ENCODE measurements at places on chromosomes 4 and X.

DNA sequence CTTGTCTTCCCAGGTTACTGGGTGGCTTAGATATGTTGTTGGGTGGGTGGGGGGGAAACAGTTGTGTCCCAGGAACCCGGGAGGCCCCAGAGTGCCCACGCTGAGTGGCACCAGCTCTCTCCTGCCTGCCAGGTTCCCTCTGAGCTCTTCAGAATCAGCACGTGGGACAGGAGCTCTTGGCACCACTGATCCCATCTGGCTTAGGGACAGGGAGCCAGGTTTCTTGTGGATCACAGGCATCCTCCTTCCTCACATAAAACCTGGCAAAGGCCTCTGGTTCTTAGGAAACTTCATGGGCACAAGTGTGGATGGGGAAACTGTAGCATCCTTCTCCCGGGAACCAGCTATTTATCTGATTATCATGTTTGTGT is 3.4 kb downstream of the GPR78 start:
- DNase-seq = no peak

DNA sequence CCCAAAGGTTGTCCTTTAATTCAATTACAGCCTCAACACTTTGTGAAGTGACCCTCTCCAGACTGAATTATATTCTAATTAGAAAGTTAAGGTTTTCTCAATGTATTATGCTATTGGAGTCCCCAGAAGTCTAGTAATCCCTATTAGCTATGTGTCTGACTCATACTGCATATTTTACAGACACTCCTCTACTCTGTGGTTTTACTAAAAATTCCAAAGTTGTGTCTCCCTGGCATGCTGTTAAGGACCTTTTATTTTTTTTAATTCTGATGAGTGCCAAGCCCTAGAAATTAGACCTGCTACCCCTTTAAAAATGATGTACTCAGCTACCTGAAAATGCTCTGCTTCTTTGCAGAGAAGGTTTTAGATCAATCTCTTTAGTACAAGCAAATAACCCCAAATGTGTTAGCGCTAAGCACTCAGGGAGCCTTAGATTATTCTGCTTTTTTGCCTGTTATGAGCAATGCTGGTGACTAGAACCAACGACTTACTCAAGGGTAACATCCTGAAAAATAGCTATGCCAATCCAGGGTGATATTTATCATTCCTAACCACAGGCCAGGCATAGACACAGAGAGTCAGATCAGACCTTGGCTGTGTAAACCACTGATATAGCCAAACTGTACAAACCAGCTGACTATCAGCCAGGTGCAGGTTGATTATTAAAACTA is 26.1 kb upstream of the CXCL13 start:
- no peak for DNase-seq

GRCh38 chr4:174531486-174531885 is 9.2 kb upstream of the HPGD start:
- DNase-seq = no peak

GRCh38 chrX:45803383-45803921 is 602.8 kb upstream of the DIPK2B start:
- DNase-seq = peak; percentile 80

- no peak for DNase-seq
Measured at GRCh38 chr4:11426731-11427120, 2.0 kb downstream of the HS3ST1 start.

GRCh38 chrX:5236749-5237148 is 991.9 kb downstream of the NLGN4X start:
- DNase-seq = no peak

DNA sequence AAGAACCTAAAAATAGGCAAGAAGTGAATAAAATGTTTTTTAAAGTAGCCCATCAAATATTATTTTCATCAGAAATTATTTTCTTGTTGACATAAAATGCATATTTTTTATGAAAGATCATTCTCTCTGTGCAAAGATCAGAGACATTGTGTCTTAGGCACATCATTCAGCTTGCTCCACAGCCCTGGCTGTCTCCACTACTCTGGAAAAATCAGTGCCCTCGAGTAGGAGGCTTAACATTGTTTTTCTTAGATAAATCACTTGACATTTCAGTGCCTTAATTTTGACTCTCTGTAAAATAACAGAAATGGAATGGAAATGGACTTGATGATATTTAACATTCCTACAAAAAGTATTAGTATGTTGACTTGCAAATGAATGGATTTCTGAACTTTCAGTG is 77.9 kb downstream of the FAT4 start:
- no peak for DNase-seq

GRCh38 chrX:64204701-64205440 is 637 bp downstream of the AMER1 start:
- peak; percentile 0 for DNase-seq

- no peak for DNase-seq
Measured at GRCh38 chr4:168622600-168622999, 125.7 kb downstream of the PALLD start.

- DNase-seq = no peak
Measured at GRCh38 chr4:125739760-125740159, 425.0 kb downstream of the FAT4 start.

DNA sequence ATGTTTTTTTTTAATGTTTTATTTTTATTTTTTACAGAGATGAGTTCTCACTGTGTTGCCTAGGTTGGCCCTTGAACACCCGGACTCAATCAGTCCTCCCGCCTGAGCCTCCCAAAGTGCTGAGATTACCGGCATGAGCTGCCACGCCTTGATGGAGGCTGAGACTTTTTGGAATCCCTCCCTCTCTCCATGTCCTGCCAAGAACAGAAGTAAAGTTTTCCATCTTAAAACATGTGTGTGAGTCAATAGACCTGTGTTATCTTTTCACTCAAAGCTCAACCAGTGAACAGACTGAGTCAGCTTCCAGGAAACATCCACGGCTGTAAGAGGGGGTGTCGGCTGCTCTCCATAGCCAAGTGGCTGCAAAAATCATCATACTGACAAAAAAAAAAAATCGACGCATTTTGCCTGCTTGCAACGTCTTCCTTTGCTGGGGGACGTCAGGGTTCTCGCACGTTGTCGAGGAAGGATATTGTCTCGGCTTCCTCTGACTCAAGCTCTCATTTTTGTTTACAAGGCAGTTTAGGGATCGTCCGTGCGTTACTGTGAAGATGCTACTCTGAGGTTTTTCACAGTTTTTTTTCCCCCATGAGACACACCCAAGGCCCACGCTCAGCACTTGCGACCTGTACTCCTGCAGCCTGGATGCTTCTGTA is 10.0 kb upstream of the ASMTL start:
- DNase-seq = peak; percentile 91

- no peak for DNase-seq
Measured at GRCh38 chrX:55919367-55920221, 202.0 kb downstream of the RRAGB start.

DNA sequence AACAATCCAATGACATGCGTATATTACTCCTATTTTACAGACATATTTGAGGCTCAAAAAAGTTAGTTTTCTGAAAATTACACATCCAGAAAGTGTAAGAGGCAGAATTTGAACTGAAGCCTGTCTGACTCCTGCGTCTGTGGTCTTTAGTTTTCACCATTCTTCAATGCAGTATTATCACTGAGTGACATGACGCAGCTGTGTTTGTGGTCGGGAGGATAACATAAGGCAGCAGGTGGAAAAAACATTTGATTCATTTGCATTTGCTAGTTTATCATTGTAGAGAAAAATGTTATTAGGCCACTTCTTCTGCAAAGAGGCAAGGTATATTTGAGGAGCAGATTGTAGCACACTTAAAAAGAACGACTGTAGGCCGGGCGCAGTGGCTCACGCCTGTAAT is 186.7 kb downstream of the TENM3 start:
- DNase-seq = no peak

GRCh38 chr4:100130491-100130890 is 59.8 kb downstream of the DDIT4L start:
- DNase-seq = no peak

GRCh38 chrX:15943391-15943790 is 88.8 kb upstream of the AP1S2 start:
- no peak for DNase-seq

- DNase-seq = no peak
Measured at GRCh38 chr4:54082168-54082567, 17.8 kb upstream of the CHIC2 start.

- no peak for DNase-seq
Measured at GRCh38 chrX:9770319-9770718, 4.7 kb upstream of the GPR143 start.

GRCh38 chr4:115824630-115825029 is 711.2 kb upstream of the NDST4 start:
- DNase-seq = no peak

DNA sequence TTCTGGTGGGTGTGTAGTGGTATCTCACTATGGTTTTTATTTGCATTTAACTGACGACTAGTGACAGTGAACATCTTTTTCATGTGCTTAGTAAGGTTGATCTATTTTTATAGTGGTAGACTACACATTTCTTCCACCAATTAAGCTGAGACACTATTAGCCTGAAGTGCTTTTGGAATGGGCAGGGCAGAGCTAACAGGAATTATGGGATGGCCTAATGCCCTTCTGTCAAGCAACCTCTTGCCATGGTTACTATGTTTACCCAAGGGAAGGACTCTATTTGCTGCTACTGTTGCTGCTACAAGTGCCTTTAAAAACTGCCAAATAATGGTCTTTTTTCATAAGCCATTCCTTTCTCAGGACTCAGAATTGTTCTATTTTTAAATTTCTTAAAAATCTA is 676.7 kb upstream of the ACTRT1 start:
- DNase-seq = no peak

DNA sequence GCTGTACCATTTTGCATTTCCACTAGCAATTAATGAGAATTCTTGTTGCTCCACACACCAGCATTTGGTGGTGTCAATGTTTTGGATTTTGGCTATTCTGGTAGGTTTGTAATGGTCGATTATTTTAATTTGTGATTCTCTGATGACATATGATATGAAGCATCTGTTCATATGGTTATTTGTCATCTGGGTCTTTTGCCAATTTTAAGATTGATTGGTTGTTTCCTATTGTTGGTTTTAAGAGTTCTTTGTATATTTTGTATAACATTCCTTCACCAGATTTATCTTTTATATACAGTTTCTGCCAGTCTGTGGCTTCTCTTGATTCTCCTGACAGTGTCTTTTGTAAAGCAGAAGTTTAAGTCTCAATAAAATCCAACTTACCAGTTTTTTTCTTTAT is 18.5 kb upstream of the BDH2 start:
- DNase-seq = no peak

- no peak for DNase-seq
Measured at GRCh38 chr4:158131027-158131426, 41.8 kb downstream of the GASK1B start.

DNA sequence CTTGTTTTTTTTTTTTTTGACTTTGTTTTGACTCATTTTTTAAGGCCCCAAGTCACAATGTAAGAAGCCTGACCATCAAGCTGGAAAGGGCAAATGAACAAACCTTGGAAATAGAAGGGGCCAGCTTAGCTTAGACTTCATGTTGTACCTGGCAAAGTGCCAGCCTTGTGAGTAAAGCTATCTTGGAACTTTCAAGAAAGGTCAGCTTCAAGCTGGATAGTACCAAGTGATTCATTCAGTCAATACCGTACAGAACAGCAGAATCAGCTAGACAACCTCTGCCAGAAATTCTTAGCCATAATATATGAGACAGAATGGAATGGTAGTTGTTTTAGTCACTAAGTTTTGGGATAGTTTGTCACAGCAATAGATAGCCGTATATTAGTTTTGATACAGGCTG is 1492.2 kb upstream of the TENM3 start:
- no peak for DNase-seq

GRCh38 chr4:186722796-186723291 is 812 bp downstream of the FAT1 start:
- DNase-seq = no peak

DNA sequence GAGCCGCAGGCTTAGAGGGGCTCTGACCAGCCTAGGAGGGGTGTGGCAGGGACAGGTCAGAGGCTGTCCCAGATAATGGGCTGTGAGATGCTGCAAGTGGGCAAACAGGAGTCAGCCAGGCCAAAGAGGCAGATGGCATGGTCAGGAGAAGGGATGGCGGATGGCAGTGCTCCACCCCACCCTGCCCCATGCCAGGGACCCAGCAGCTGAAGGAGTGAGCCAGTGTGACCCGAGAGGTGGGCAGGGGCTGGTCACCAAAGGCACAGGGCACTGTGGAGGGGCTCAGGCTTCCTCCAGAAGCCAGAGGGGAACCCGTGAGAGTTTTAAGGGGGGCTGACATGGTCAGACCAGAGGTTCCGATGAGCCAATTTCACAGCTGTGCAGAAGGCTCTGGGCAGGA is 96.9 kb downstream of the WFS1 start:
- DNase-seq = no peak

DNA sequence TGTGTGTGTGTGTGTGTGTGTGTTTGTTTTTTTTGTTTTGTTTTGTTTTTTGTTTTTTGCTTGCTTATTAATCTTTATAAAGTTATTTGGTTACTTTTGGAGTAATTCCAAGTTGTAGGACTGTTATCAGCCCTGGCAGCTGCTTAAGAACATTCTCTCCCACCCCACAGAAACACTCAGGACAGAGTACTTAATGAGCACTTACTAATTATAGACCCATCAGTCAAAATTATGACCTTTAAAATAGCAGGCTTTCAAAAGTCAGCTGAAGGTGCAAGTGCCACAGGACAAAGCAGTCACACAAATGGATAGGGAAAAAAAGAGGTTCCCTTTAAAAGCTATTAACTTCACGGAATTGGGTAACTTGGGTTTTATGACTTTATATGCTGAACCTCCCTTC is 69.0 kb downstream of the BEND2 start:
- no peak for DNase-seq

- no peak for DNase-seq
Measured at GRCh38 chr4:100935090-100935489, 412.2 kb downstream of the PPP3CA start.

GRCh38 chr4:165335163-165335703 is 7.8 kb downstream of the MSMO1 start:
- no peak for DNase-seq

GRCh38 chrX:16946971-16947562 is 609 bp downstream of the REPS2 start:
- DNase-seq = no peak

- DNase-seq = no peak
Measured at GRCh38 chr4:89868999-89869589, 25.6 kb upstream of the MMRN1 start.

GRCh38 chrX:140434347-140434746 is 70.5 kb downstream of the SOX3 start:
- DNase-seq = no peak

- no peak for DNase-seq
Measured at GRCh38 chr4:176906709-176907108, 114.0 kb upstream of the VEGFC start.

- DNase-seq = no peak
Measured at GRCh38 chr4:88110826-88111225, 47.6 kb downstream of the ABCG2 start.
